ENCODE measurements at places on chromosomes 7 and 10. TPM values are rescaled to one million over a fixed set of nuclear protein-coding genes. Genes with fewer than 3 reads are reported as not detected.

The DDX56 gene
- 112 TPM for total RNA-seq

The SFMBT2 gene
- total RNA-seq, result 7.0 TPM

The UPK3BL2 gene
- 3.4 TPM for total RNA-seq

The NRG3 gene
- not detected for total RNA-seq

The TAS2R4 gene
- 0.11 TPM for total RNA-seq

The LBX1 gene
- total RNA-seq, result not detected

The PRTFDC1 gene
- total RNA-seq, result 15.3 TPM

The HOXA3 gene
- total RNA-seq, result 4.7 TPM

The SLC35G1 gene
- 8.8 TPM for total RNA-seq

The NUTM2E gene
- 0.43 TPM for total RNA-seq

The CPA5 gene
- total RNA-seq, result not detected

The SPDYE1 gene
- not detected for total RNA-seq

The AQP1 gene
- total RNA-seq, result 0.45 TPM

The MRC1 gene
- total RNA-seq, result 0.02 TPM

The FAM25A gene
- total RNA-seq, result not detected

The PIP gene
- 0.16 TPM for total RNA-seq

The TCERG1L gene
- total RNA-seq, result not detected

The BLOC1S2 gene
- 101 TPM for total RNA-seq

The SRGN gene
- 96.3 TPM for total RNA-seq

The LEP gene
- total RNA-seq, result not detected

The AKR1D1 gene
- total RNA-seq, result not detected

The VWDE gene
- 0.58 TPM for total RNA-seq

The SLC18A2 gene
- 0.02 TPM for total RNA-seq

The AS3MT gene
- total RNA-seq, result 3.2 TPM

The WEE2 gene
- not detected for total RNA-seq

The GALNT17 gene
- total RNA-seq, result not detected

The FKBP9 gene
- 71.4 TPM for total RNA-seq

The TRIL gene
- total RNA-seq, result not detected

The PILRA gene
- total RNA-seq, result 3.6 TPM

The CDK13 gene
- 20.8 TPM for total RNA-seq

The CALML3 gene
- total RNA-seq, result not detected

The AOAH gene
- total RNA-seq, result not detected

The OPN1SW gene
- total RNA-seq, result not detected

The AGAP6 gene
- 8.1 TPM for total RNA-seq

The CYP2C19 gene
- total RNA-seq, result not detected

The DNA2 gene
- 8.4 TPM for total RNA-seq

The UTF1 gene
- total RNA-seq, result not detected

The ITGA8 gene
- not detected for total RNA-seq

The FRMPD2 gene
- 0.11 TPM for total RNA-seq

The AZGP1 gene
- total RNA-seq, result not detected

The TDRD1 gene
- not detected for total RNA-seq

The SSC4D gene
- total RNA-seq, result 1.3 TPM

The SH2D4B gene
- 0.06 TPM for total RNA-seq

The CHRM2 gene
- not detected for total RNA-seq

The PSMA2 gene
- 198 TPM for total RNA-seq

The OR13A1 gene
- not detected for total RNA-seq

The SLC16A12 gene
- 0.45 TPM for total RNA-seq

The C10orf95 gene
- total RNA-seq, result 0.19 TPM

The HHEX gene
- 13.9 TPM for total RNA-seq

The CHAT gene
- not detected for total RNA-seq

The AGMO gene
- total RNA-seq, result 0.77 TPM

The NPTX2 gene
- 0.12 TPM for total RNA-seq

The AKR1C1 gene
- total RNA-seq, result 467 TPM

The EVX1 gene
- total RNA-seq, result 0.18 TPM

Measured in A549 treated with AZD2906 at 1 μM for 4 hours (cell line).